ENCODE measurements at places on chromosomes 5 and 9.

DNA sequence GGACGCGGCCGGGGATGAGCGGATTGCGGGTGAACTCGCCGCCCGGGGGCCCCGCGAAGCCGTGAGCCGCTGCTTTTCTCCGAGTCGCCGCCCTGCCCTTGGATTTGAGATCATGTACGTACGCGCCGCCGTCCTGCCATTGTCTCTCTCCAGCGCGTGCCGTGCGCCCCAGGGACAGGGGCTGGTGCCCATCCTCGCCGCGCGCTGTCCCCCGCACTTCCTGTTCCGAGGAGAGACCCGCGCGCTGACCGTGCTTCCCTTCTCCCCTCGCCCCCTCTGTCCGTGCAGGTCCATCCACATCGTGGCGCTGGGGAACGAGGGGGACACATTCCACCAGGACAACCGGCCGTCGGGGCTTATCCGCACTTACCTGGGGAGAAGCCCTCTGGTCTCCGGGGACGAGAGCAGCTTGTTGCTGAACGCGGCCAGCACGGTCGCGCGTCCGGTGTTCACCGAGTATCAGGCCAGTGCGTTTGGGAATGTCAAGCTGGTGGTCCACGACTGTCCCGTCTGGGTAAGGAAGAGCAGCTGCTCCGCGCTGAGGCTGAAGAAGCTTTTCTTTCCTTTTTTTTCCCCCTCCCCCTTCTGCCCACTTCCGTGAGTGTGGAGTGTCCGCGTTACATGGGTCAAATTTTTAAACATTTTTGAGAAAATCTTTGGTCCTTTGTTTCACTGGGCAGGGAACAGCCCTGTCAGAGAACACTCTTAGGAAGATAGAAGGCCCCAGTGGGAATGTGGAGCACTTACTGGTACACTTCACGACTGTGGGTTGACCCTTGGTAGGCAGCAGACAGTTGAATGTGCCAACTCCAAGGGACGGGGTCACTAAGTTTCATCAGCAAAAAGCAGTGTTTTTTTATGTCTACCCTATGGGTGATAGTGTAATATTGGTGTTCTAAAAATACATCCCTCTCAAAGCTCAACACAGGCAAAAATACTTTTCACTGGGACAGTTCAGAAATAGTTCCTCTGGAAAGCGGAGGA lies 727 bp downstream of the RHOBTB3 start:
- DNase-seq: peak; percentile 51

GRCh38 chr5:56656846-56657726 lies 158.3 kb upstream of the MAP3K1 start:
- no peak for DNase-seq

DNA sequence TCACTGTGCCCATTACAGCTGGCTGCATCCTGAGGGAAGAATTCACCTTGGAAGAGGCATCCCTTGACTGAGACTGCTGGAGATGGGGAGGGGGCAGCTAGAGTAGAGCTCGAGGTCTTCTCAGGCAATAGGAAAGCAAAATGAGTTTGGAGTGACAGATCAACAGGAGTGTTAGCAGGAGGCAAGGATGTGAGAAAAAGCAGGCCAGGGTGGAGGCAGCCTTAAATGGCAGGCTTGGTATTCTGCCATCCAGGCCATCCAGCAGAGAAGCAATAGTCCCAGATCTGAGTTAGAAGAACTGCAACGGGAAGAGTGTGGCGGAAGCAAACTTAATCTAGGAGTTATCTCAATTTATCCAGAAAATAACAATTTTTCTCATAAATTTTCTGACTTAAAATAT lies 6.1 kb downstream of the ADAMTS12 start:
- no peak for DNase-seq

GRCh38 chr5:132363431-132364112 lies 5.9 kb upstream of the SLC22A5 start:
- DNase-seq: peak; percentile 28

DNA sequence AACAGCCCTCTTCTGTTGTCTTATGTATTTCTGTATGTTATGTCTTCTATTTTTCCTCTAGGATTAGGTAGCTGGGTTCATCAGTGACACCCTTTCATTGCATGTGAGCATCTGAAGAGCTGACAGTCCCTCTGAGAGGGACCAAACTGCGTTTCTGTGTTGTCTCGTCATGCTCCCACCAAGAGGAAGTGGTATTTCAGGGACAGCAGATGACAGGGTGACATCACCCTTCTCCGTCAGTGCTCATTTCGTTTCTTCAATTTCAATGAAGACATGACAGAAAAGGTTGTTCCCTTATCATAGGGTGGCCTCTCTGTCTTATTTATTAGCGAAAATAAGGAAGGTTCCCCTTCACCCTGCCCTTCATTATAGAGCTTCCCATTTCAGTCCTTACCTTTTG lies 225.9 kb upstream of the NR4A3 start:
- no peak for DNase-seq

DNA sequence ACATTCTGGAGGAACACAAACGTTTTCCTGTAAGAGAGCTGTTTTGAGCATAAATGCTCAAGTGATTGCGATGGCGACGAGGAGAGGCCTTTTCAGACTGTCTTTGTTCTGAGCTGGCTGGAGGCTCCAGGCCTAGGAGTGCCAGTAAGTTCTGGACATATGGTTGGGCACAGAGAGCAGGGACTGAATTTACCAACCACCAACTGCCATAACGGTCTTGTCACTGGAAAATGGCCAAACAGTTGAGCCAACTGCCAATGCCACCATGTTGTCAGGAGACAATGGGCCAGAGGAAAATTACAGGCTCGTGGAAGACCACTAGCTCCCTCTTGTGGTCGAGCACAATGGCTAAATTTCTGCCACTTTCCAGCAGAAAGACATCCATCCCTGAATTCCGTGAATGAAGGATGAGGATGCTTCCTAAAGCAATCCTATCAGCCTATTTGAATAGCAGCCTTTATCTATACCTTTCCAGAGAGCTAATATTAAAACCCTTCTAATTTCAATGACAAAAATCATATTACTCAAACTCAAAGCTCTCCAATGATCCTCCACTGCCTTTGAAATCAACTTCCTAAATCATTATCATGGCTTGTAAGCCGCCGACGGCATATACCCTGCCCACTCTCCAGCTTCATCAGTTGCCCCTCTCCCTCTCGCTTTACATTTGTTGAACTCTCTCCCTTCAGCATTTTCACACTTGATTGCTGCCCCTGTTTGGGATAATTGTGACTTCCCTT lies 66.9 kb upstream of the GLIS3 start:
- no peak for DNase-seq

GRCh38 chr9:123435471-123435870 lies 79.5 kb downstream of the CRB2 start:
- no peak for DNase-seq

- DNase-seq: no peak
These were observed 26.8 kb upstream of the IQGAP2 start for GRCh38 chr5:76376148-76376865.

DNA sequence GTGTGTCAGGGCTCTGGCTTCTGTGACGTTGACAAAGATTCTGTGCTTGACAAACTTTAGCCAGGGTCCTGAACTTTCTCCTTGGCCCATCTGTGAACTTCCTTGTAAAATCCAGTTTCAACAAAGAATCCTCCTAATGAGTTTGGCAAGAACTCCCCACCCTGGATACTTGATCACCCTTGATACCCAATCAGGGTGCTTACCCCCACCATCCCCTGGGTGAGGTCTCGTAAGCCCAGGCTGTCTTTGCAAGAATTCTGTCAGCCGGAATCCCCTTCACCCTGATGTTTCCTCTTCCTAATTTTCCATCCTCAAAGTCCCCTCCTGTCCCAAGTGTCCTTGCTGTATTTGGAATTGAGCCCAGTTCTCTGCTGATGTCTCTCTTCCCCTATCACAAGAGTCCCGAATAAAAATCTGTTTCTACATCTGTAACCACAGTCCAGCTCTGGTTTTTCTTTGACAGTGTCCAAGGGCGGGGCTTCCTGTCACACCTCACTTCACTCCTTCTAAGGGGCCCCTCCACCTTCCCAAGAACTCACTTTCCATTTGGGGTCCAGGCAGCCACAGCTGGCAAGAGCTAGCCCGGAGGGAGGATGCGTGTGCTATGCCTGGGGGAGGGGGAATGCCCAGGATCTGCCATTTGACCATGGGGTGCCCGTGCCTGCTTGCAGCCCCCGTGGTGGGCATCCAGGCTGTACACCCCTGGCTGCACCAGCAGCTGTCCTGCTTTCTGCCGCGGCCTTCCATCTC lies 2.7 kb upstream of the CARD19 start:
- DNase-seq: peak; percentile 42

GRCh38 chr9:130689937-130690700 lies 3.5 kb upstream of the EXOSC2 start:
- peak; percentile 45 for DNase-seq

DNA sequence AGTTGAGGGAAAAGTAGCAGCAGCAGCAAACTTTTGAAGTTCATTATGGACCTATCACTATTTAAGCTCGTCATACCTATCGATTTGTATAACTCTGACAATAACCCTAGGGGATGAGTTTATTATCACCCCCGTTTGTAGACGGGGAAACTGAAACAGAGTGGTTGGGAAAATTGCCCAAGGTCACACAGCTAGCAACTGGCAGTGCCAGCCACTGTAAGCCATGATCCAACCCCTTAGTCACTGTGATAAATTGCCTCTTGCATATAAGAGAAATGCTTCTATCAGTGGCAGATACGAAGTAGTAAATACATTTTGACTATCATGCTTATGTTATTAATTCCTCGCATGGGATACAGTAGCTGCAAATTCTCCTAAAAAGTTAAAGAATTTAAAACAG lies 73.3 kb upstream of the ATP10B start:
- DNase-seq: no peak

DNA sequence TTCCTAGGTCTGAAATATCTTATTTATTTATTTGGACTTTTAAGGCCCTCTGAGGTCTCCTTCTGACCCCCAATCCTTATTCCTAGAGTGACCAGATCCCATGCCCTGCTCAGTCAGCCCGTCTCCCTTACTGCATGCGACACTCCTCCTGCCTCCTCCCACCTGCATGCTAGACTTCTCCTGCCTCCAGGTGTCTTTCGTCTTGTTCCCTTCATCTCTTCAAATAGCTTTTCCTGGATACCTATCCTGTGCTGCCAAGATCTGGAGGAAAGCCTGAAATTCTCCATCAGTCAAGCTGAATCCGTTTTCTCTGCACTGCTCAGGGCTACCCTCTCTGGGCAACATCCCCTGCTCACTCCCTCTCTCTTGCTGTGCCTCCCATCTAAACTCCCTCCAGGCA lies 81.0 kb downstream of the PRDM6 start:
- DNase-seq: no peak

DNA sequence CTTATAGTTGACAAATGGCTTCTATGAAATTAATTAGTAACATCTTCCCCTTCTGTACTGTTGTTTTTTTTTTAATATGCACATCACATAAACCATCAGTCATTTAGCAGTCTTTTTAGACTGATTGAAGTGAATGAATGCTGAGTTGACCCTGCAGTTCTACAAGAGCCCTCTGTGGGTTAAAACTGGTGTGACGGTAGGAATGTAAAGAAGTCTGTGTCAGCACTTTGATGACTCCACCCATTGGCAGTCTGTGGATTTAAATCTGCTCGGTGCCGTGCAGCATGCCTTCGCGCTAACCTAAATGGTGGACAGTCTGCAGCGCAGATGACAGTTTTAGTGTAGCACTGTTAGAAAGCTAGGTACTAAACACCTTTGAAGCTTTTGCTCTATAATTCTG lies 3.1 kb downstream of the GTF3C4 start:
- DNase-seq: peak; percentile 60

All from skin of body (tissue), 3 donors.